ENCODE measurements at places on chromosomes 12 and 14.

DNA sequence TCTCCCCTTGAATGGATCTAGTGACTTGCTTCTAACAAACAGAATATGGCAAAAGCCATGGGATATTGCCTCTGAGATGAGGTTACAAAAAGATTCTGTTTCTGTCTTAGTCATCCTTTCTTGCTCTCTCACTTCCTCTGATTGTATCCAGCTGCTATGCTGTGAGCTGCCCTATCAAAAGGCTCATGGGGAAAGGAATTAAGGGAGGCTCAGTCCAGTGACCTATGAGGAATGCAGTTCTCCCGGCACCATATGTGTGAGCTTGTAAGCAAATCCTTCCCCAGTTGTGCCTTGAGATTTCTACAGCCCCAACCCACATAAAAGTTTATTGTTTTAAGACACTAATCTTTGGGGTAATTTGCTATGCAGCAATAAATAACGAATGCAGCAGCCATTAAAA, 183.1 kb downstream of the KLHL28 start:
- no peak for DNase-seq

DNA sequence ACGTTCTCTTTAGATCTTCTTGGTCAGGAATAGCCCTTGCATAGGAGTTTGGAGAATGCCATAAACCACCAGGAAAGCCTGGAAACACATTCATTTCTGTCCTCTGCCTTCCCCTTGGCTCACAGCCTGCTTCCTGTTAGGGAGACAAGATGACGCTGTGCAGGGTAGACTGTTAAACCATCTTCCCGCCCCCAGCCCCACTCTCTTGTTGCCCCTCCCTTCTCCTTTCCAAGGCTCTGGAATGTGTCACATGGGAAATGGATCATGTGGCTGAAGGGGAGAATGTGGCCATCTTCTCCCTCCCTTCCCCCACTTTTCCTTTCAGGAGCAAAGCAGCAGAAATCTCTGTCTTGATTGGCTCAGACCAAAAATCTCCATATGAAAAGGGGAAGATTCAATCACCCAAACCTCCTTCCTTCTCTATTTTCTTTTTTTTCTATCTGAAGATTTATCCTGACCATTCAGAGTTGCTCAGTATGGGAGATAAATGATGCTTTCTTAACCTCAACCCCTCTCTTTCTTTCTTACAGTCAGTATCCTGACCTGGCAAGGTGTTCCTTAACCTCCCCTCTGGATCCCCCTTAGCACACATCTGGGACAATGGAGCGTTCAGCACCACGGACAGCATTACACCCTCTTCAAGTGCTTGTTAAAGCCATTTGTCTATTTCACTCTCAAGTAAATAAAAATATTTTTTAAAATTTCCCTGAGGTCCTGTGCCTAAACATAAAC, 11.4 kb downstream of the GPR19 start:
- DNase-seq = no peak

DNA sequence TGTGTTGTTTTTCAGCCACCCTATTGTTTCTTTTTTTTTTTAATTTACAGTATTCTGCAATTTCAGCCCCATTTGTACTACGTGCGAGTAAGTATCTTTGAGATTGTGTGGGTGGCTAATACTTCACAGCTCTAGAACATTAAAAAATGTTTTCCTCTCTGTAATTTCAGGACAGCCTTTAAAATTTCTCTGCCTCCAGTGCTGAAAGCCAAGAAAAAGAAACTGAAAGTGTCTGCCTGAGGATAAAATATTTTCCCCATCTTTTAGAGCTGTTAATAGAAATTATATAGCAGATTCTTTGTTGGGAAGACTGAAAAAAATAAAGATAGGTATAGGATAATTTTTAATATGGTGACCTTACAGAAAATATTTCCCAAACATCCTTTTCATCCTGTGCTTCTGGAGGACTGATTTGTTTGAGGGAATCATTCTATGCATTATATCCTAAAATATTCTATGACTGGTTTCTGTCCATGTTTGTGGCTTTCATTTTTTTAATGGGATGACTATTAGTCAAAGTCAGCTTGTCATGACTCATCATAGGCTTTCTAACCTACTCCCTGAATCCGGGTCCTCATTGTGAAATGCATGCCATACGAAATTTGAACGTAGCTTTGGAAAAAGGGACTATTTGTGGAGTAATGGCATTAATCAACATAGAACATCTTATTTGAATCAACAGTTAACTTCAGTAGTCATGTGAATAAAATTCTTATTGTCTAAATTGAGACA, 10.8 kb upstream of the TCTN2 start:
- DNase-seq = no peak

GRCh38 chr12:14961466-14962152, at the start of gene ARHGDIB:
TSS of gene ARHGDIB (minus strand) at chr12:14961601. CDS start at chr12:14950712, 10,889 bp downstream.
- peak; percentile 73 for DNase-seq

GRCh38 chr12:6872073-6873048, 742 bp downstream of the SPSB2 start:
- peak; percentile 81 for DNase-seq

GRCh38 chr12:47763481-47764346, 5.0 kb upstream of the RAPGEF3 start:
- DNase-seq = no peak

DNA sequence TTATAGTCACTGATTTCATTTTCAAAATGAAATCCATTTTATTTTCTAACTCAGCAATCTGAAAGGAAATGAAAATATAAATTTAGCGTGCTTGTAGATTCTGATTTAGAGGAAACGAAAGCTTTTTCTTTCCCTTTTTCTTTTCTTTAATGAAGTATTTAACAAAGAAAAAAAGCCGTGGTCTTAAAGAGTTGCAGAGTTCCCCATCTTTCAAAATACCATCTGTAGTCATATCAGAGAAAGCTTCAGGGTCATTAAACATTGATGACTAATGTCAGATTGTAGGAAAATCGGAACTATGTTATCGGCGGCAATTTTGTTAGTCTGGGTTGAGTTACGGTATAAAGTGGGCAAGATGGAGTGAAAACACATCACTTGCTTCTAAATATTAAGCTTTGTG, 32.3 kb downstream of the DRAM1 start:
- no peak for DNase-seq
